Cortex of kidney (tissue), 1 donor: ENCODE measurements at places on chromosomes 16 and 17.

GRCh38 chr17:41352597-41353366 lies 2.2 kb upstream of the KRT33A start:
- no peak for DNase-seq

- DNase-seq: no peak
Observed at GRCh38 chr16:57762365-57763040, 26.9 kb downstream of the KATNB1 start.

- no peak for DNase-seq
Observed at GRCh38 chr16:73143002-73143401, 95.1 kb upstream of the ZFHX3 start.

GRCh38 chr16:82943371-82943770 lies 316.6 kb downstream of the CDH13 start:
- DNase-seq: no peak

DNA sequence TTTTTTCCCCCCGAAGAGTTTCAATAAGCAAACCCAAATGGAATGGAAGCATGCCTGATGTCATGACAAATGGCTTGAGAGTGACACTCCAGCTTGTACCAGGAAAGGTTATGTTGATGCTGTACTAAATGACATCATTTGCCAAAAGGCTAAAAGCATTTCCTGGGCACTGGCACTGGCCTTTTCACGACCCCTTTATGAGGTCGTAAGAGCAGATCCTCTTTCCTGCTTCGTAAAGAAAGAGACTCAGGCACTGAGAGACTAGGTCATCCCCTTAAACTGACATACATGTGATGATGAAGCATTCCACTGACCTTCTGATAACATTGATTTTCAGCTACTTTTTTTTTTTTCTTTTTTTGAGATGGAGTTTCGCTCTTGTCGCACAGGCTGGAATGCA lies 30.5 kb downstream of the CEP295NL start:
- DNase-seq: no peak

DNA sequence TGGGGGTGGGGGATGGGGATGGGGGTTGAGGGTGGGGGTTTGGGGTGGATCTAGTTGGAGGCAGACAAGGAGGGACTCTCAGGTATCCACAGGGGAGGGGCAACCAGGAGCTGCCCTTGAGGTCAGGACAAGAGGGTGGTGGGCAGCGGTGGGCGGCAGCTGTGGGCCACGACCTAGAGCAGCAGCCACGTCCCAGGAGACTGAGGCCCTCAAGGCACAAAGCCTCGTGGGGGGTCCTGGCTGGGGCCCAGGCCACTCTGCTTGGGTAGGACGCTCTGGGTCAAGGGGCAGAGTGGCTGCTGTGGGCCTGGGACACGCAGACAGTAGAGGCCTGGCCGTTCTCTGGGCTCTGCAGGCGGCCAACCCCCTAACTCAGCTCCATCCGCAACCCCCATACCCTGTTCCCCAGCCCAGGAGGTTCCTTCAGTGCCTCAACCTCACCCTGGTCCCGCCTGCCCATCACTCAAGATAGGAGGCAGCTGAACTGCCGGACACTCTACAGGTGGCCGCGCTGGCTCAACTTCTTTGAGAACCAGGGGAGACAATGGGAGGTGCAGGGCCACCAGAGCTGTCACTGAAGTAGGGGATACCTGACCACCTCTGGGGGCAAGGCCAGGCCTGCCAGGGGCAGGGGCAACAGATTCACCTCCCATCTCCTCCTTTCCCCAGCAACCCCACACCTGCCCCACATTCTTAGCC lies 75.6 kb downstream of the ENGASE start:
- DNase-seq: no peak

- DNase-seq: no peak
Observed at GRCh38 chr17:49746791-49747490, 17.0 kb downstream of the FAM117A start.

- DNase-seq: no peak
Observed at GRCh38 chr17:36687736-36688135, 86.4 kb downstream of the MRM1 start.

GRCh38 chr16:63312346-63312745 lies 1276.1 kb upstream of the CDH8 start:
- no peak for DNase-seq

- no peak for DNase-seq
Observed at GRCh38 chr16:57192720-57193486, 6.8 kb downstream of the RSPRY1 start.

DNA sequence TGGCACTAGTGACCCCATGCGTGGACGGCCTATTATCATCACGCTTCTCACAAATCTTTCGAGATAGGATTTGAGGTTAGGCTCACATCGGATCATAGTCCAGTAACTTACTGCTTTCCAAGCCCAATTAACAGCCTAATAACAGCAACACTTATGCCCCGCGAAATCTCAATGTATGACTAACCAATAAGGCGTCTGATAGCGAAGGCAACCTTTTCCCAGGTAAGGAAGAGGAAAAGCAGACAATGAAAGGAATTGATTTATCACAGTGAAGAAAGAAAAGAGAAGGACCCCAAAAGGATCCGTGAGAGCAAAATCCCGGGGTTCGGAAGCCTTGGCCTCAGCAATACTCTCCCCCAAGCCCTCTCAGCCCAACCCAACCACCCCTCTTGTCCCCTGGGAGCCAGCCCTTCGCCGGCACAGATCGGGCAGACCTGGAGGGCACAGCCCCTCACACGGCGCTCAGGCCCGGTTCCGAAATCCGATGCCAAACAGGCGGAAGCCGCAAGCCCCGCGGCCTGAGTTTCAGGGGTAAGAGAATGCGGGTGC lies 534 bp downstream of the GPATCH8 start:
- DNase-seq: no peak

DNA sequence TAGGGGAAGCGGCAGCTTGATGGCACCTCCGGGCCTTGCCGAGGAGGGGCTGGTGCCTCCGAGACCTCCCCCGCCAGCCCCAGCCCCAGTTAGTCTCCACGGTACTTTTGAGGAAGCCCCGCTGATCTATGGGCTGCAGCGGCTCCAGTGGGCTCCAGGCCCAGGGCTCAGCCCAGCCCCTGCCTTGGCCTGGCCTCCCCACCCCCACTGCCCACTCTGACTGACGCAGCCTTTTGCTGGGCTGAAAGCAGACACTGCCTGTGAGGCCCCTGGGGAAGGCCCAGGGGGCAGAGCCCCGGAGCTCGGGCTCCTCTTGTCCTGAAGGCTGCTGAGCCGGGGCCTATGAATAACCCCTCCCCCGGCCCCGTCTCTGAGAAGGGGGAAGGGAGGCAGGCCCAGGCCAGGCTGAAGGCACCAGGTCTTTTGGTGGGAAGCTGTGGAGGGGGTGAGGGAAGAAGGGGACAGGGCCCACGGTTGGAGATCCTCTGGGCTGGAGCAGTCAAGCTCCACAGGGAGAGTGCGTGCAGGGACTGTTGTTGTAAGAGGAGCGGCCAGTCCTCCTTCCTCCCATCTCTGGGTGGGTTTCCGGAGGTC lies 7.5 kb upstream of the SMTNL2 start:
- no peak for DNase-seq

DNA sequence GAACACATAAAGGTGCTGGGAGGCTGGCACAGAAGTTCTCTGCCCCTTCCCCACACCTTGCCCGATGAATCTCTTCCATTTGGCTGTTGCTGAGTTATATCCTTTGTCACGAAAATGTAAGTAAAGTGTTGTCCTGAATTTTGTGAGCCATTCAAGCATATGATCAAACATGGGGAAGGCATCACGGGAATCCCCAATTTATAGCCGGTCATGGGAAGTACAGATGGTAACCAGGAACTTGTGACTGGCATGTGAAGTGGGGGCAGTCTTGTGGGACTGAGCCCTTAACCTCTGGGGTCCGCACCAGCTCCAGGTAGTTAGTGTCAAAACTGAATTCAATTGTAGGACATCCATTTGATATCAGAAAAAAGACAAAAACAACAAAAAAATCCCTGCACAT lies 13.2 kb downstream of the TOM1L2 start:
- no peak for DNase-seq

- DNase-seq: no peak
Observed at GRCh38 chr17:78375401-78376151, 2.9 kb upstream of the PGS1 start.

DNA sequence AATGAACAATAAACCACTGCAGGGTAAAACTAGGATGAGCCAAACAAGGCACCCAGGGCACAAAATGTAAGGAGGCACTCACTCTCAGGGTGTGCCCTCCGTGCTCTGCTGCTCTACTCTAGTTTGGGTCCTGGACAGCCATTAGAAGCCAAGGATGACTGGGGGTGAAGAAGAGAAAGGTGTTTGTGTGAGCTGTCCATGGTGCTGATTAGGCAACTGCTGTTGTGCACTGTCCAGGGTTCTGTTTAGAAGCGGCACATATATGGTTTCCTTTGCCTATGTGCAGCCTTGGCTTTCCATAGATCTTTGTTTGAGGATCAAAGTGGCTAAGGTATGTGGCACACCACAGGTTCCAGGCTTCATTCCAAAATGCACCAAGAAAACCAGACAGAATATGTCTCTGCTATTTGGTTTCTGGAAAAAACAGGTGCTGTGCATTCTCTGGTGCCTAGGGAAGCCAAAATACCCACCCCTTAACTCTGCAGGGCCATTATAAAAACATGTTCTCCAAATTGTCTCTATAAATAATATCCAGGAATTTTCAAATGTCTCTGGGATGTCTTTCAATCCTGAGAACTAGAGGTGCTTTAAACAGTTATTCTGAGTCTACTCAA lies 123.5 kb downstream of the CBLN1 start:
- no peak for DNase-seq

- no peak for DNase-seq
Observed at GRCh38 chr17:66347661-66348514, 45.5 kb downstream of the PRKCA start.

DNA sequence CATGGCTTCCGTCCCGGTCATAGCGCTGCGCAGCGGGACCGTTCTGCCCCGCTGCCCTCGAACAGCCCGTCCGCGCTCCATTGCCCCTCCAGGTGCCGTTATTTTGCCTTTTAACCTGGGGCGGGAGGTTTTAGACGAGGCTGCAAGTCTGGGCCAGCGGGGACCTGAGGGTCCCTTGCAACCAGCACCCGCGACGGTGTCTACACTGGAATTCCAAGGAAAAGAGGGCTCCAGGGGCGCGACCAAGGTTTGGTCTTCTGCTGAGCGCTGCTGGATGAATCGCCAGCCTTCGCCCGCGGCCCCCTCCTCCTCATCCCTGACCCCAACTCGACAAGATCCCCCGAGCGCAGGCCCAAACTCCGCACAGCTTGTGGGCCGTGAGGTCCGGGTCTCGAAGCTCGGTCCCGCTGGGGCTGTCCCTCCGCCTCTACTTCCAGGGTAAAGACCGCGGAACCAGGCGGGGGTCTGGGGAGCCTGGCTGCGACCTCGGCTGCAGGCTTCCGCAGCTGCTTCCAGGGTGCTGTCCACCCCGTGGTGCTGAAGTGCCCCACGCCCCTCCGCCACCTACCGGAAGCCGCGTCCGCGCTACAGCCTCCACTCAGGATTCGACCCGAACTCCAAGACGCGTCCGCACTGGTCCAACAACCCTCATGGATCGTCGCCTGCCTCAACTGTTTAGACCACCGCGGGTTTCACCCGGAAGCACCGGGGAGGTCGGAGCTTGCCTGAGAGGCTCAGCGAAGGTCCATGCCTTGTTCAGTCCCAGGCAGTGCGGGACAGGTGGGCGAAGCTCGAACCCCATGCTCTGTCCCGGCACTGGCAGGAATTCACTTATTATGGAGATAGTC lies 10.1 kb upstream of the CA4 start:
- no peak for DNase-seq

DNA sequence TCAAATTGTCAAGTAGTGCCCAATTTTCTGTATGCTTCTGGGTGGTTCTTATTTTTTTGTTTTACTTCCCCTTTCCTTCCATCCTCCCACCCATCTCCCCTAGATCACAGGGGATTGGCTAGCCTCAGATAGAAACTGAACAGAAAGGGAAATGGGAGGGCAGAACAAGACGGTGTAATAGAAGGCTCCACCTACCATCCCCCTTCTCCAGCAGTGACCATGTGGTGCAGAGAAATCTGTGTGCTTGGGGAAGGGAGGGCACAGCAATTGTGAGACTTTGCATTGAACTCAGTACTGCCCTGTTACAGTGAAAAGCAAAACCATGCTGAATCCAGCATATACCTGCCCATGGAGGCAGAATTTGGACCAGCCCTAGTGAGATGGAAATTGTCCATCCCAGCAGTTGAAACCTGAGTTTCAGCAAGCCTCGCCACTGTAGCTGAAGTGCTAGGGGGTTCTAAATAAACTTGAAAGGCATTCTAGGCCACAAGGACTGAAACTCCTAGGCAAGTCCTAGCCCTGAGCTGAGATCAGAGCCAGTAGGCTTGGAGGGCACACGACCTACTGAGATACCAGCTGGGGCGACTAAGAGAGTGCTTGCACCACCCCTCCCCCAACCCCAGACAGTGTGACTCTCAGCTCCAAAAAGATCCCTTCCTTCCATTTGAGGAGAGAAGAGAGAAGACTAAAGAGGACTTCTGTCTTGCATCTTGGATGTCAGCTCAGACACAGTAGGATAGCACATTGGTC lies 5.2 kb downstream of the SLFN11 start:
- no peak for DNase-seq

GRCh38 chr17:81557276-81558114 lies 5.3 kb upstream of the FAAP100 start:
- no peak for DNase-seq

GRCh38 chr17:69853541-69854224 lies 221.3 kb upstream of the KCNJ16 start:
- no peak for DNase-seq

DNA sequence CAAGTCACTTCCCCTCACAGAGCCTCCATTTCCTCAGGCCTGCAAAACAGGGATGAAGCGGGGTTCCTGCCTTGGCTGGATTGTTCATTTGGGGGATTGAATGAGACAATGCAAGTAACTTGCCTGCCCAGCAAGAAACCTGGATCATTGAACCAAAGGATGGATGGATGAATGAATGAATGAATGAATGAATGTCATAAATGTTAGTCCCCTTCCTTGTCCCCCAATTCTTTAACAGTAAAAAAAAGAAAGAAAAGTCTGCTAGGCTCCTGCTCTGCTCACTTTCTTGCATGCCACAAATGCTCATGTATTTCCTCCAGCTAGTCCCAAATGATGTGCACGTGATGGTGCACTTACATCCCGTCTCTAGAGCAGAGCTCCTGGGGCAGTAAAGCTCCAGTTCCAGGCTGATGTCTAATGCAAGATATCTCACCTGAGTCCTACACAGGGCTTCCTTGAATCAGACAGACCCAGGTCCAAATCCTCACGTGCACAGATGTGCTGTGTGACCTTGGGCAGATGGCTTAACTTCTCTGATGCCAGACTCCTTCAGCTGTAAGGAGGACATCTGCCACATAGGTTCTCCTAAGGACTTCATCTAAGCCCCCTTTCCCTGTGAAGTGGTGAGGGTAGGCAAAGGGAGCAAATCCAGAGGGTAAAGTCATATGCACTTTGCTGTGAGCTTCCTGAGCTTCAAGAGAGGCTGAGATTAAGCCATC lies 45.5 kb downstream of the C16orf82 start:
- DNase-seq: no peak

DNA sequence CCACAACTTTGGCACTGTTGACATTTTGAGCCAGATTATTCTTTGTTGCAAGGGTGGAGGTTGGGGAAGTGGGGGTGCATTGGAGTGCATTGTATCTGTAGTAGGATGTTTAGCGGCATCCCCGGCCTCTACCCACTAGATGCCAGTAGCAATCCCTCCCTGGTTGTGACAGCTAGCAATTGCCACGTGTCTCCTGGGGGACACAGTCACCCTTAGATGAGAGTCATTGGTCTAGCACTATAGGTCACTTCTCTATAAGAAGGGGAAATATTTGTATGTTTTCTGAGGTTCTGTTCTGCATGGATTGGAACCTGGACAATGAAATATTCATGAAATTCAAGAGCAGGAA lies 32.4 kb downstream of the MSI2 start:
- DNase-seq: no peak

- DNase-seq: no peak
Observed at GRCh38 chr16:73886426-73886825, 410.2 kb upstream of the PSMD7 start.
